T-helper 2 cell (primary cell): ENCODE measurements at places on chromosomes 13 and 19.

DNA sequence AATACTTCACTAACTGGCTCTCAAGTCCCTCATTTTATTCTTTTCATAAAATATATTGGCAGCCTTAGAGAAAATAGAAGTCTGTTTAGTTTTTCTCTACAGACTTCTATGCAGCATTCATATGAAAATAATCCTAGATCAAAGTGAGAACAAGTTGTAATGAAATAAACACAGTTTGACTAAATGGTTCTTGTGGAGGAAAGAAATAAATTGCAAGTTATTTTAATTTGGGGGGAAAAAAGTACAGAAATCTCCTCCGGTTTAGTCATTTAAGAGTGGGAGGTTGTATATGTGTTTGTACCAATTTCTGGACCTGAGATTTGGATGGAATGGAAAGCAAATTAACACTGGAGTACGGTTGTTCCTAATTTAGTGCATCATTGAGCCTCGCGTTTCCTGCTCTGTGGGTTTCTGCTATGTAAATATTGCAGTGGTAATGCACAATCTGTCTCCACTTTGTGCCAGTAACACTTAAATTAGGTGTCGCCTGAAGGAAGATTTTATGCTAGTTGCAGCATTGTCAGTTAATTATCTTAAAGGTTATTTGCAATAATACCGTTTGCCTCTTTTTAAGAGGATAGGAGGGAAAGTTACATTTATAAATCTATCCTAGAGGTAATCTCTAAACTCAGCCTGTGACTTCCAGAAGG lies 100.2 kb downstream of the ZIC5 start:
- no peak for DNase-seq

DNA sequence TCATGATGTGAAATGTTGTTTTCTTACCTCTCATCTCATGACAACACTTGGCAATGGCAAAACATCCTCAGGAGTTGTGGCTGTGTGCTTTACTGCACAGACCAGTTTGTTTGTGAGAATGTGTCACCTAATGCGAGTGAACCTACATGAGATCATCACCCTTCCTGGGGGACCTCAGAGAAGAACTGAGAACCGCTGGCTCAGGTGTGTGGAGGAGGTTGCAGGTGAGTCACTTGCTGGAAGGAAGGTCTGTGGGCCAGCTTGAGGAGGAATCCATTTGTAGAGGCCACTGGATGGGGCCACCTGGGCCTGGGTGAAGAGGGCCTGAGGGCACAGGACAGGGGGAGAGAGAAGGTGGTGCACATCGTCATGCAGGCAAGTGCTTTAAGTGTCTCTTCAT lies 3.0 kb upstream of the CEACAM1 start:
- no peak for DNase-seq

GRCh38 chr19:18373892-18374629 lies 11.9 kb upstream of the GDF15 start:
- no peak for DNase-seq

DNA sequence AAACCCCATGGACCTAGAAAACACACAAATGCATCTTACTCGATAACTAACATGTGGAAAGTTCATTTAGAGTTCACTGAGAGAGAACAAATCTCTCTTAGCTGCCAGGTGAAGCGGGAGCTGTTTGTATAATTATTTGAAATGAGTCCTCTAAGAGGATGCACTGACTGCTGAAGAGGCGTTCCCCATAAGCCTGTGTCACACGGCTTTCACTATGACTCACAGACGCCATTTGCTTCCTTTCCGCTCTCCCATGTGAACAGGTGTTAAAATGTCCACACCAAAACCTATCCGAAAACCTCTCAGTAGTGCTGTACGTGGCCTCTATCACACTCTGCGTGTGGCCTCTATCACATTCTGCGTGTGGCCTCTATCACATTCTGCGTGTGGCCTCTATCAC lies 101.8 kb downstream of the SOX1 start:
- no peak for DNase-seq

DNA sequence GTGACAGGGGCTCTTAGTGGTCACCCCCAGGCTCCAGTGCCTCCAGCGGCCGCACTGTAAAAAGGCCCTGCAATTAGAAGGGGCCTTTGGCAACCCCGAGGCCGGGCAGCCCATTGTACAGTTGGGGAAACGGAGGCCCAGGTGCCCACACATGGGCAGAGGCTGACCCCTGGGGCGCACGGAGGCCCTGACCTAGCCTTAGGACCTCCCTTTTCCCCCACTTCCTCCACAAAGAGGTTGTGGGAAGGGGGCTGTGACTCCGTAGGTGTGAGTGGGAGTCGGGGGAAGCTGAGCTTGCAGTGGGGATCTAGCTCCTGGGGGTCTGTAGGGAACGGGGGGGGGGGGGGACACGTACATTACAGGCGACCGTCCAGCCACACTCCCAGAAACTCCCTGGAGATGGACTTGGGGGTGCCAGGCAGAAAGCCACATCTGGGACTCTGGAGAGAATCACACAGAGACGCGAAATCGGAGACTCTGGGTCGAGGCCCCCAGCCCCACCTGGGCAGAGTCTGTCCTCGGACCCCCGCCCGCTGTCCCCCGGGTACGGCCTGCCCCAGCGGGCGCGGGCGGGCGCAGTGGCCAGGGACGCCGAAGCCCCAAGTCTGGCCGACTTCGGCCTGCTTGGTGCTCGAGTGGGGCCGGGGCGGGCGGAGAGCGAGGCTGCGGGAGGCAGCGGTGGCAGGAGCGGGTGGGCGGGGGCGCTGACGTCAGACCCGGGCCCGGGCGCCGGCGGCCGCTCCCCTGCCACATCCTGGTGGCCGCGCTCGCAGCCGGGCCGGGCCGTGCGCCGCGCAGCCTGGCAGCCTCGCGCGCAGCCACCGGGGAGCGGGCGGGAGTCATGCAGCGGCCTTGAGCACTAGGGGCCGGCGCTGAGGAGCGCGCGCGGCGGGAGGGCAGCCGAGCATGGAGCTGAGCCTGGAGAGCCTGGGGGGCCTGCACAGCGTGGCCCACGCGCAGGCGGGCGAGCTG lies at the start of gene ONECUT3:
Gene ONECUT3 (plus strand): TSS at position 750 of the 972 bp plus-strand sequence. CDS start 157 bp downstream, at position 907.
- DNase-seq, result no peak

GRCh38 chr19:1400281-1401137 lies 833 bp downstream of the GAMT start:
- no peak for DNase-seq

DNA sequence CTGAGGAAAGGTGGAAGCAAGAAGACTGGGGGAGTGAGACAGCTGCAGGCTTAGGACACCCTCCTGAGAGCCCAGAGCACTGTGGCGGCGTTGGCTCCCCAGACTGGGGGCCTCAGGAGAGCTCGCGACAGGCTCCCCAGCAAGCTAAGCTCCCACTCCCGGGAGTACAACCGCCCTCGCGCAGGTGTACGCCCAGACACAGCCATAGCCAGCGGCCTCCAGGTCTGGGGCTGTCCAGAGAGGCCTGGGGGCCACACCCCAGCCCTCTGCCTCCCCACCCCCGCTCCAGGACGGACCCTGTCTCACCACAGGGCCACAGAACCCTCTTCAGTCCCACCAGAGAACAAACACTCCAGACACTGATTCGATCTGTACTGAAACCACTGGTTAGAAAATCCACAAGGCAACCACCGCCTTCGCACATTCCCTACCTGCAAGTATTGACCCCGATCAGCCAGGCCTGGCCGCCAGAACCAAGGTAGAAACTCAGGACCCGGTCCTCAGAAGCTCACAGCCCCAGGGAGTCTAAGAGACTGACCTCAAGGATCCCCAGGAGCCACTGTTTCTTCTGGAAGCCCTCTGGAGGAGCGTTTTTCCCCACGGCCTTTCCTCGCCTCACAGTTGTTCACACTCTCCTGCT lies 16.3 kb downstream of the ZIC5 start:
- DNase-seq, result no peak

GRCh38 chr13:52344108-52344507 lies 61.9 kb downstream of the THSD1 start:
- no peak for DNase-seq

GRCh38 chr19:35124098-35125060 lies 8.8 kb downstream of the FXYD3 start:
- peak; percentile 72 for DNase-seq

- DNase-seq, result no peak
These were observed 9.3 kb upstream of the CDX2 start for GRCh38 chr13:27978301-27978968.

DNA sequence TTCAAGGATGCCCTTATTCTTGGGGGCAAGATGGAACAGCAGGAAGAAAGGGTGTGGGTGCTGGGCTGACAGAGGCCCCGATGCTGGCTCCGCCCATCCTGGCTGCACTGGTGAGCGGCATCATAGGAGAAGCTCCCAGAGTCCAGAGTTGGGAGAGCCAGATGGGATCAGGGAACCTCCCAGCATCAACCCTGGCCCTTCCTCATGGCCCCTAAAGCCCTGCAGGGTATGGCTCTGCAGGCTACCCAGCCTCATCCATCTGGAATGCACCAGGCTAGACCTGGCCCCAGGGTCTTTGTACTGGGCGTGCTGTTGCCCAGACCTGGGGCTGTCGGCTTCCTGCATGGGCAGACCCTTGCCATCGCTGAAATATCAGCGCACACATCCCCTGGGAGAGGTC lies 7.9 kb upstream of the ELL start:
- DNase-seq, result no peak

DNA sequence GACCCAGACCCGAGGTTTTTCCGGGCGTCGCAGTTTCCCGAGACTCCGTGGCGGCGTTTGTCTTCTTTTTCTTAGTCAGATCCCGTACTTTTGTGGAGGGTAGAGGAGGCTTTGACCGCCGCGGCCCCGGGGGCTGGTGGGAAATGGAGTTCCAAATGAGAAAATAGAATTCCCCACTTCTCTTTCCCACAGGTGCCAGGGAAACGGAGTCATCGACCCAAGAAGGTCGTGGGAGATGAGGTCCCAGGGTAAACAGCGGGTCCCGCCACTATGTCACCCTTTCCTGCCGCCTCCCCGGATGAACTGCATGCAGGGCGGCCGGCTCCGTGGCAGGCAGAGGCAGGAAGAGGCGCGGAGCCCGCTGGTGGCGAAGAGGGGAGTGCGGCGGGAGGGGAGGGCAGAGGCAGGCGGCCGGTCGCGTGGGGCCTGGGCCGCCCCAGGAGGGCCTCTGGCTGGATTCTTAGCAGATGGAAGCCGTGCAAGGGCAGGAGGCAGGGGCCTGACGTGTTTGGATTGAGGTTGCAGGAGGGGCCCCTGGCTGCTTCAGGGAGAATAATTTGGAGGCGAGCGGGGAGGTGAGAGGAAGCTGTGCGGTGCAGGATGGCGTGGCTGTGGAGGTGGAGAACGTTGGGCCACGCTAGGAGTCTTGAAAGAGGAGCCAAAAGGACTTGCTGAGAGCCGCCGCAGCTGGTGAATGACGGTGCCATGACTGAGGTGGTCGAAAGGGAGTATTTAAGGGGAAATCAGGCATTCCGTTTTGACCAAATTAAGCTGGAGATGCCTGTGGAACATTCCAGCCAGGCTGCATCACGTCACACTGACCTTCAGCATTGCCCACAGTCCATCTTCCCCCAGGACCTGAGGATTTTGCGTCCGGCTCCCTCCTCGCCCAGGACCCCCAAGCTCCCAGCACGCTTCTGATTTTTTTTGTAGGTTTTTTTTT lies 11.7 kb downstream of the CYTH2 start:
- DNase-seq, result peak; percentile 46

- DNase-seq, result no peak
These were observed 292.9 kb downstream of the DNAJC15 start for GRCh38 chr13:43316281-43316680.

GRCh38 chr19:50050406-50051227 lies 24.8 kb downstream of the ZNF473 start:
- peak; percentile 70 for DNase-seq

GRCh38 chr13:63024458-63024857 lies 1608.8 kb upstream of the PCDH20 start:
- no peak for DNase-seq

- no peak for DNase-seq
These were observed 734.3 kb upstream of the MIR17HG start for GRCh38 chr13:90613076-90613795.

DNA sequence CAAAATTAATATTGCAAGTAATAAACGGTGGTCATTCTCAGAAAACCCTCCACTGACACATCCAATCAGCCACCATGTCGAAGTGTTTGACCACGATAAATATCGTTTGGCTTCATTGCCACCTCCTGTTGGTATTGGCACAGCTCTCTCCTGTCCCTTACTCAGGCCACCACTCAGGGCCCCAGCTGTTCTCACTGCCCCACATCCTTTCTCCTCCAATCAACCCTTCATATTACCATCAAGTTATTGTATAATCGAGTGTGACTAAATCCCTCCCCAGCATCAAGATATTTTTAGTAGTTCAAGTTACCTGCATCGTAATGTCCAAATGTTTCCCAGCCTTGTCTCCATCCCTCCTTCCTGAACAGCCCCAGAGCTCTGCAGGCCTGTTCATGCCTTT lies 50.4 kb downstream of the SACS start:
- DNase-seq, result no peak
